ENCODE measurements at places on chromosomes 16 and 17.

DNA sequence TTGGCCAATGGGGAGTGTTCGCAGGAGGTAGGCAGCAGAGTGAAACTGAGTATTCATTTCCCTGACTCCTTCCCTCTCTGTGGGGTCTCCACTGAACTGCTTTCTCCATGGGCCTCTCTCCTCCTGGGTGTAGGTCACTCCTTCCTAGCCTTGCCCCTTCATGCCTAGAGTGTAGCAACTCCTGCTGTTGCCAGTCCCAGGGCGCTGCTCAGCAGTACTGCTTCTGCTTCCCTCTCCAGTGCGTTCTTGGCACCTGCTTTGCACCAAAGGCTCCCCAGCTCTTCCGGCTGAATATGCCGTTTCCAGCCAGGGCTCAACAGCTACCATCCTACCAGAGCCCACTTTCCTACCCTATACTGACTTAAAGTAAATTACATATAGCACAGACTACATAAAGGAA is 92.2 kb downstream of the MAF start:
- DNase-seq, result no peak

GRCh38 chr17:28741358-28742349 is 2.2 kb upstream of the TRAF4 start:
- DNase-seq, result no peak

DNA sequence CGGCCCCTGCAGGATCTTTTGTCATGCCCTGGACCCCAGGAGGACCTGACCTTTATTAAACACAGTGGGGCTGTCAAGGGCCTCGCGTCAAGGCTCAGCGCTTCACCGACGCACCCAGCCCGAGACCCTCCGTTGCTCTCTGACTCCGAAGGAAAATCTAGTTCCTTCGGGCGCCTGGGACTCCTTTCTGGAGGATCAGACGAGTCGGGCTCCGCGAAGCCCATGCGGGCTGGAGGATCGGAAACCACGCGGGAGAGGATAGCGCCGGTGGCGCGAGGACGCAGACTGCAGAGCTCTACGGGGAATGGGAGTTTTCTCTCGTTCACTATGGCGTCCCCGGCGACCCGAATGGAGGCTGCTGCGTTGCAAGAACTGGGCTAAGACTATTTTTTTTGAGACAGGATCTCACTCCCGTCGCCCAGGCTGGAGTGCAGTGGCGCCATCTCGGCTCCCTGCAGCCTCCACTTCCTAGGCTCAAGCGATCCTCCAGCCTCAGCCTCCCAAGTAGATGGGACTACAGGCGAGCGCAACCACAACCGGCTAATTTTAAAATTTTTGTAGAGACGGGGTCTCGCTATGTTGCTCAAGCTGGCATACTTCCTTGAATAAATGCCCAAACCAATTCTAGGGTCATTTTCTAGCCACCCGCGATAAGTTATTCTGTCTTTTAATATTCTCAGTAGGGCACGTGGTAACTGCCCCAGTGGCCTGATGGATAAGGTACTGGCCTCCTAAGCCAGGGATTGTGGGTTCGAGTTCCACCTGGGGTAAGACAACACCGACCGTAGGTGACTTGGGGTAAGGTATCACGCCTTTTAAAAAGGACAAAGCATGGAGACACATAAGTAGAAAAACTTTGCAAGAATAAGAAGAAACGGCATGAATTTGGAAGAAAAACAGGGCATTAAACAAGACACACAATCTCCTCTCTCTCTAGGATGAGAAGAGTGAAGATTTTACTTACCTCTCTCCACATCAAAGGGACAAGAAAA is 5.5 kb downstream of the OR1F1 start:
- peak; percentile 50 for DNase-seq

GRCh38 chr16:80720804-80721371 is 83.5 kb downstream of the CDYL2 start:
- no peak for DNase-seq

- DNase-seq, result no peak
Observed at GRCh38 chr16:14569213-14569612, 60.8 kb downstream of the PARN start.

- DNase-seq, result peak; percentile 71
Observed at GRCh38 chr16:83878838-83879237, 20.1 kb upstream of the MLYCD start.

- DNase-seq, result no peak
Observed at GRCh38 chr17:48463526-48463925, 33.5 kb upstream of the SKAP1 start.

GRCh38 chr17:30360086-30360808 is 18.5 kb upstream of the CPD start:
- no peak for DNase-seq

DNA sequence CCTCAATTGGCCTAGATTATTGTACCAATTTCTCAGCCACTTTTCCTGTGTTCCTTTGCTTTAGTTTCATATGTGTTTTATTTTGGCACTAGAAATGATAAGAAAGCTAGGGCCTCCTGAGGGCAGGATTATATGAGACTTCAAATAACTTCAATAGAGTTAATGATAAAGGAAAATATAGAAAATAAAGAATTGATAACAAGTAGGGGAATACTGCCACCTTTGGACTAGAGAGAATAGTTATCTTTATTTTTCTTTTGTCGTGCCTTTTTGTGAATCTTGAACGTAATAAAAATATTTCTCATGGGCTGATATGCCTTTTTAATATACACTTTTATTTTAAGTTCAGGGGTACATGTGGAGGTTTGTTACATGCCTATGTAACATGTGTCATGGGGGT is 29.3 kb upstream of the RBL2 start:
- peak; percentile 33 for DNase-seq

- peak; percentile 31 for DNase-seq
Observed at GRCh38 chr16:53745753-53746266, 41.9 kb downstream of the FTO start.

GRCh38 chr16:57510016-57510871 is 24.0 kb upstream of the DOK4 start:
- no peak for DNase-seq

- DNase-seq, result peak; percentile 79
Observed at GRCh38 chr17:76278952-76279741, 14.0 kb downstream of the UBALD2 start.
